Stimulated activated CD4-positive, alpha-beta T cell treated with anti-CD3 and anti-CD28 coated beads, Interleukin-15, amount 100 ng/mL, for 1 hour (primary cell): ENCODE measurements at places on chromosomes 3 and 15.
A peak's percentile ranks its signal among the peaks of the same experiment; 100 is the strongest.

GRCh38 chr15:39419651-39420050 lies 161.2 kb upstream of the THBS1 start:
- DNase-seq, result no peak

- DNase-seq, result peak; percentile 89
These were observed at the start of gene SEC22C for GRCh38 chr3:42581709-42582473. SEC22C (minus strand) TSS chr3:42581967; CDS start chr3:42569046, 12,921 bp downstream.

DNA sequence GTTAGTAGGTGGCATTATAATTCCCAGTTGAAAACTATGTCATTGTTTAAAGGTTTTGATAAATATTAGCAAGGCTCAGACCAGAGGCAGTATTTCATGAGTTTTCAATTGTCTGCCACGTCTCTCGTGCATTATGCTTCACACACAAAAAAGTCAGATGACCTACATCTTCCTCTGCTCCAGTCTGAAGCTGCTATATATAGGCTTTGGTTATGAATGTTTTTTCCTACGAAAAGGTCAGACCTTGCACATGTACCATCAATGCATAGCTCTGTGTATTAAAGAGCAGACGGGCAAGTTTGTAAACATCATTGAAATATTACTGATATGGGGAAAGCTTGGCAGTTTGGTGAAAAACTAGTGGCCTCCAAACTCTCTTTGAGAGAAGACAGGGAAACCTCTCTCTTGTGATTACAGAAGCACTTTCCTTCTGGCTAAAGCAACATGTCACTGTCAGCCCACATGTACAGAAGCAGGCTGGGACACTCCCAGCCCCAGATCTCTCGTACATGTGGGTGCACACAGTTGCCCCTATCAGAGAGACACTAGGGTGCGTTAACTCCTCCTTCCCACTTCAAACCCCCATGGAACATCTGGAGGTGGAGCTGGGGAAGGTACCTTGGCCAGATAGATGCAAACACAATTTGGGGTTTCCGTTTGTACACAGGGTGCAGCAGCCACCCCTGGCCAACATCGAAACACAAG lies 184.0 kb upstream of the BCL6 start:
- DNase-seq, result no peak

- DNase-seq, result no peak
These were observed 41.6 kb upstream of the DUT start for GRCh38 chr15:48289628-48290027.

DNA sequence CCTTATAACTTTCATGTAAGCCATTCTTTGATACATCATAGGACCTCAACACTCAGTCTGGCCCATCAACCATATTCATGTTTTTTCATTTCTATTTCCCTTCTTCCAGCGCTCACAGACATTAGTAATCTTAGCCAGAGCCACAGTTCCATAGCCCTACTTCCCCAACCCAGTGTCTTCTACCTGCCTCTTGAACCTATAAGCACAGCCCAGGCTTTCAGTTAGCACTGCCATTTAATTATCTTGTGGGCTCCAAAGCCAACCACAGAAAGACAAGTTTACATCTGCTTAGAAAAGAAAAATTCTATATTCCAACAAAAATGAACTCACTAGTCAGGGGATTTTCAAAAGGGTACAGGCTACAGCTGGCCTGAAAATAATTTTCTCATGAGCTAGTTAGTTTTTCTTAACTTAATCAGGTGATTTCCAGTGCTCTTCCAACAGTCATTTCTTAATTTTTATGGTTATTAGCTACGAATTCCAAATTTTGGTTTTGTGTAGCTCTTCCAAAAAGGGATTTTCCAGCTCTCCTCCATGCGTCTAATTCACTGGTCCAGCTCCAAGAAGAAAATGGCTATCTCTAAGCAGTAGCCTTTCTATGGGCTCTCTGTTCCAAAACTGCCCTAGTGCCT lies 13.7 kb downstream of the CD200 start:
- DNase-seq, result no peak

DNA sequence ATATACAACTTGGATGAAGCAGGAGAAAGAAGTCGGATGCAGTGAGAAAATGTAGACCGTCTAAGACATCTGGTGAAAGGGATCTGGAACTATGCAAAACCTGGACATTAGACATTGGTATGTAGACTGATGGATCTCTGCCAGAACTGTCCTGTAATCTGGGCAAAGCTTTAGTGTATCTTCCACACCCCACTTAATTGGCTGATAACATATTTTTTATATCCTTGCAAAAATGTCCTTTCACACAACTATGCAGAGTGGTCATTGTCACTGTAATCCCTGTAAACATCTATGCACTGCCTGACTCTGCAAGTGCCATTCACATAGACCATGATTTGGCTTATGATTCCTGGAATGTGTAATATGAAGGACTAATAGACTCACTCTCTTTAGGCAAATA lies 163.1 kb downstream of the TUSC7 start:
- DNase-seq, result no peak

DNA sequence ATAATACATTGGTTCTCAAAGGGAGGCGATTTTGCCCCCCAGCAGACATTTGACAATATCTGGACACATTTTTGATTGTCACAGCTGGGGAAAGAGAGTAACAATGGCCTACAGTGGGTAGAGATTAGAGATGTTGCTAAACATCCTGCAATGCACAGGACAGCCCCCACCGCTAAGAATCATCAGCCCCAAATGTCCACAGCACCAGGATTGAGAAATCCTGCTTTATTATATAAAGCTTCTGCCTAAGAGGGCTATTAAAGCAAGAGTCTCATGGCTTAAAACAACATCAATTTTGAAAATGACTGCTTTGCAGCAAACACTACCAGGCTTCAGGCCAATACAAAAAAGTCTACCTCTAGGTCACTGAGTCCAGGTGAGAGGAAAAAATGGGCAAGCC lies 68.2 kb downstream of the NTRK3 start:
- DNase-seq, result no peak

DNA sequence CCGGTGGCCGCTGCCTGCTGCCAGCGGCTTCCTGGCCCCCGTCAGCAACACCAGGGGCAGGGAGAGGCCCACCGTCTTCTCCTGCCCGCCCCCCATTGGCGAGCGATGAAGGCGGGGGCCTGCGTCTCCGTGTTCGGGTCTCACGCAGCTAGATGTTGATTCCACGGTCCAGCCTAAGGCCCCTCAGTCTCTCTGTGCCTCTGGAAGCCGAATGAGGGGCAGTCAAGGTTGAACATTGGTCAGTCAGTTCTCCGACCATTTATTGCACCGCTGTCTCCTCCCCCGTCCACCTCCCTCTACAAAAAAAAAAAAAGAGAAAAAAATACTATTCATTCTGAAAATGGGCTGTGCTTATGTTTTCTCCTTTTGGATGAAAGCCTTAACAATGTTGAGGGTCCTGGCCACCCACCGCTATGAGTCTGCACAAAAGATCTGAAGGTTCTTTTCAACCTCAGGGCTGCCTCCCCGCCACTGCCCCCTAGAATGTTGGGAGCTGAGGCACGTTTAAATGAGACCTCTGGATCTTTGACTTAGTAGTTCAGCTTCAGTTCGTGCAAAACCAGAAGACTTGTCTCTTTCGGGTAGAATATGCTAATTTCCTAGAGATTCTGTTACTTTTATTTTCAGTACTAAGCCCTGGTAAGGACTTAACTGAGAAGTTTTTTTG lies 736 bp downstream of the IREB2 start:
- DNase-seq, result no peak

DNA sequence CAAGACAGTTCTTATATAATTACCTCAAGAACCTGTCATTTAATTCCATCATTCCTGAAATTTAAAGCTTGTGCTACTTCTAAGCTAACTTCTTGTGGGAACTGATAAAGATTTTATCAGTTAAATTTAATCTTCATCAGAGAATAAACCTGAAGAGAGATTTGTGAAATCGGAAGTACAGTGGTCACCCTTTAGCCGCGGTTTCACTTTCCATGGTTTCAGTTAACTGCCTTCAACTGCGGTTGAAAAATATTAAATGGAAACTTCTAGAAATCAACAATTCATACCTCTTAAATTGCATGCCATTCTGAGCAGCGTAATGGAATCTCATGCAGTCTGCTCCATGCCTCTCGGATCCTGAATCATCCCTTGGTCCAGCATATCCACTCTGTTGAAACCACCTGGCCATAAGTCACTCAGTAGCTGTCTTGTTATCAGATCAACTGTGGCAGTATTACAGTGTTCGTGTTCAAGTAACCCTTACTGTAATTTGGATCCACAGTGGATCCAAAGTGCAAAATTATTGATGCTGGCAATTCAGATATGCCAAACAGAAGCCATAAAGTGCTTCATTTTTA lies 626.1 kb downstream of the CADM2 start:
- no peak for DNase-seq

DNA sequence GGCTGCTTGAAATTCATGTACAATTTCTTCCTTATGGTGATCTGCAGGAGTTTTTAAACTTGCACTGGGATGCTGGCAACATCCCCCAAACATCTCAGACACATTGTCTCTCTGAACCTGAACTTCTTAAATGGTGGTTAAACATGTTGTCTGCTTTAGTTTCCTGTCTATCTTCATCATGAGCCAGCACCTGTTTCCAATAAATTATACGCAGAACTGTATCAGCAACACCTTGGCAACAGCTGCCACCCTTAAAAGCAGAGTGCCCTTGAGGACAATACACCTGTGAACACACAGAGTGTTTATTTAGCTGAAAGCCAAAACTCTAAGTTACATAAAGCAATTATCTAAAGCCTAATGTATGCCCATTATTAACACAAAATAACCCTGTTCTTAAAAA lies 242.9 kb downstream of the WNT5A start:
- DNase-seq, result no peak

- no peak for DNase-seq
These were observed 85.6 kb downstream of the IGF2BP2 start for GRCh38 chr3:185739264-185739701.

- DNase-seq, result no peak
These were observed 547.3 kb upstream of the GBE1 start for GRCh38 chr3:82308755-82309154.

GRCh38 chr3:99637368-99638111 lies 854 bp upstream of the COL8A1 start:
- no peak for DNase-seq
